ENCODE measurements at places on chromosomes 5 and 9.

DNA sequence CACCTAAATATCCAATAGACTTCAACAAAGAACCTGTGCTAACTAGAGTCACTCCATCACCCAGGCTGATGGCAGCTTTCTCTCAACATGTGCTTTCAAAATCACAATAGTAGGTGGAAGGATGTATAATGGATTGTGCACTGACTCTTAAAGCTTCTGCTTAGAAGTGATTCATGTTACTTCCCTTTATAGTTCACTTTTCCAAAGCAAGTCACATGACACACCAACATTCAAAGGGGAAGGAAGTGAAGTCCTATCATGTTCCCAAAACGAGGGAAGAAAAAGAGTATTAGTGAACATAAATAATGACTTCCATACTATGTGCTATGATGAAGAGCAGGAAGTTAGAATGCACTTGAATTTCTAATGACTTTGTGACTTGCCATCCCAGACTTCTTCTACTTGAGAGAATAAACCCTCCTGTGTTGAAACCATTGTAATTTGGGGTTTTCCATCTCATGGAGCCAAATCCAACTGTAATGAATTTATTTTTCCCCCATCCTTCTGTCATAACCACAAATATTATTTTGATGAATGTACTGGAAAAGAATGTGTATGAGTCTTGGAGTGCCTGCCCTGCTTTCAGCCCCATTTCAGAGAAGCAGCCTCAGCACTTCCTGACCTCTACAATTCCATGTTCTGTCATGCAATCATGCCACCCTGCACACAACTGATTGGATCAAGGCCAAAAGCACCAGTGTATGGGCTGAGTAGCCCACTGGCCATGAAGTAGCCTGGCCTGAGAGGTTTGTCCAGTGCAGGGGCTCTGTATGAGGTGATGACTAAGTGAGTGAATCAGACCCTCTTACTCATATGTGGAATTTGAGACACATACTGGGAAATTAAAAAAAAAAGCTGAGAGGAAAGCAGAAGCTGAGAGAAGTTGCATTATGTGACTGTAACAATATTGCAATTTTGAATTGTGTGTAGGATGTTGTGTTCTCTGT is 525.9 kb upstream of the CLINT1 start:
- DNase-seq = peak; percentile 40

DNA sequence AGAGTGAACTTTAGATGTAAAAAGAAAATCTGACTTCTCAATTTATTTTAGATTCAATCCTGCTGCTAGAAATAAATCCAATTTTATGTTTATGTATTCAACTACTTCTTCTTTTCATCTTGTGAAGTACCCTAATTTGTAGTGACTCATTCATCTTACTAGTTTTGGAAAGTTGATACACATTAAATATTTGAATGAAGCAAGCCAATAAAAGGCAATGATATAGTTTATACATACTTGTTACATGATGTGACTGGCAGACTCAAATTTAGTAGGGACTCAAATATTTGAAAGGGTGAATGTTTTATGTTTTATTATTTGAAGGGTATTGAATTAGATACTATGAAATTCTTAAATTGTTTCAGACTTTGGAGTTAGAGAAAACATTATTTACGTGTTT is 34.7 kb downstream of the CSNK1G3 start:
- no peak for DNase-seq

GRCh38 chr9:93232388-93232960 is 48.5 kb downstream of the WNK2 start:
- DNase-seq = no peak

DNA sequence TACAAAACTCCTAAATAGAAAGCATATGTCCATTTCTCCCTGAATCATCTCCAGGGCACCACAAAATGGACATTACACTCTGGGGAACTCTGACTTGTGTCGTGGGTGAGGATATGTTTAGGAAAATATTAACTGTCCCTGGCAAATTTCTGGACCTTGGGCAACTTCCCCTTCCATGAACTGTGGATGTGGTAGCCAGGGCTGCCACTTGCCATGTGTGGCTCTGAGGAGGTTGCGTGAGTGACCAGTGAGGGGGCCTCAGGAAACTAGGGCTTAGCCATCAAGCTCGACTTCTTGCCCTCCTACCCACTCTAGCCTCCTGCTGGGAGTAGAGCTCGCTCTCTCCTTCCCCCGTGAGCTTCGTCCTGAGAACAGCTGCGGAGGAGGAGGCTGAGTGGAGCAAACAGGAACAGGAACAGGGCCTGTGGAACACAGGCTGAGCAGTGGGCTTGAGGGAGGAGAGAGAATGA is 13.8 kb upstream of the STC2 start:
- DNase-seq = no peak

DNA sequence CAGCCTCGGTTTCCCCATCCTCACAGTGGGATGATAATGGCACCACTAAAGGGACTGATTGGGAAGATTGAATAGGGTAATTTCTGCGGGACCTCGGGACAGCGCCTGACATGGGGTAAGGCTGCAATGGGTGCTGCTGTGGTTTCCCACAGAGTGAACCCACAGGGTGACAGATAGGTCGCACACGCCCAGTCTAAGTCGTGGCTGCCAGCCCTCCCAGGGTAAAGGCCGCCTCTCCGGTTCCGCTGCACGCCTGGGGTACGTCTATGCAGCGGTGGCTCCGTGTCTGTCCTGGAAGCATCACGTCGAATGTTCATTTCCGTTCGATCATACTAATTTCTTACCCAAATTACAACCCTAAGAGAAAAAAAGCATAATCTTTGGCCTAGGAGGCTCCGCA is 631 bp downstream of the CFAP77 start:
- DNase-seq = no peak

- peak; percentile 15 for DNase-seq
Observed at GRCh38 chr5:98468188-98468869, 305.1 kb upstream of the RGMB start.

- no peak for DNase-seq
Observed at GRCh38 chr5:142421228-142421617, 96.4 kb upstream of the SPRY4 start.

DNA sequence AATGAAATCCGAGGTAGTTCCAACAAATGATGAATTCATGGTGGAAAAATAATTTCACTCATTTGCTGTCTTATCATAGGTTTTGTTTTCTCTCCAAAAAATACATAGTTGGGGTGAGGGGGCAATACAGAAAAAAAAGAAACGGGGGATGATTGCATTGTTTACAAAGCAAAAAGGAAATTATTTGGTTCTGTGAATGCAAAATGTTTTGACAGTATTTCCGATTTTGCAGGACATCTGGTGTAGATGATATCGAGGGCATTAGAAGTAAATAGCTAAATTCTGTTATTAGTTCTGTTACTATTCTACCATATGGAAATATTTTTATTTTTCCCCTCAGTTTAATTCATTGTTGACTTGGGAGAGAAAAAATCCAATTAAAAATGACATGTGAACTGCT is 201.7 kb downstream of the MARCHF11 start:
- DNase-seq = no peak

GRCh38 chr5:111836426-111836825 is 79.4 kb upstream of the NREP start:
- no peak for DNase-seq

DNA sequence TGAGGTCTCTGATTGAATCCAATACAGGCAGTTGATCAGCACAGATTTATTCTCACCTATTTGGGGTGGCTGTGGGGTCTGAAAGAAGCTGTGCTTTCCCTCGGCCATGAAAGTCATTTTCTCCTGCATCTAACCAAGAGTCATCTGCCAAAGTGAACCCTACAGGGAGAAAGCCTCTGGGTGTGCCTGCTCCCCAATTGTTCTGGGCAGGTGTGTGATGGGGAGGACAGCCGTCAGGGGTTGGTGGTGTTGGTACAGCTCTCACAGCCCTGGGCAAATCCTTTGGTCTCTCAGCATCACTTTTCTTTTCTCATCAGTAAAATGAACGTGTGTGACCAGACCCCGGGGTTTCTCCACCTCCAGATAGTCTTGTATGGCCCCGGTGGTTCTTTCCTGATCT is 2.5 kb downstream of the PHF2 start:
- DNase-seq = no peak

- DNase-seq = peak; percentile 80
Observed at GRCh38 chr5:14871214-14872069, at the start of gene ANKH. ANKH (minus strand) TSS chr5:14871778; CDS start chr5:14871447, 331 bp downstream.

- no peak for DNase-seq
Observed at GRCh38 chr5:136703706-136704105, 338.4 kb upstream of the TRPC7 start.

DNA sequence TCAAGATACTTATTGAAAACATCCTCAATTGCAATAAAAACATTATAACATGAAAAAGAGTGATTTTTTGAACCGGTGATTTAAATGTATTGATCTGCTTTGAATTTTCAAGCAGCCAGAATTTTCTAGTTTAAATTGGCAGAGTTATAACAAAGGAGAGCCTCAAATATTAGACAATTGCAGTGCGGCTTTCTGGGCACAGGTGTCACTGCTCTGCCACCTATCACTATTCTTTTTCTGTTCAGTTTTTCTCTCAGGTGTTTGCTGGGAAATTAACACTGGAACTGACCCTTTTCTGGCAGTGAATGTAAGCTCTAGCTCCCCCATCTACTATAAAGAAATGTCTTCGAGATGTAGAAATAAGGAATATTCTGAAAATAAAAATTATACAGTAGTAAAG is 23.0 kb downstream of the ZBED3 start:
- DNase-seq = no peak

Data from hepatic stellate cell (primary cell).